ENCODE measurements at places on chromosomes 1 and 21.

GRCh38 chr1:3139871-3140361 lies 70.9 kb downstream of the PRDM16 start:
- no peak for DNase-seq

- no peak for DNase-seq
Observed at GRCh38 chr21:45833414-45833813, 148.2 kb upstream of the COL6A1 start.

DNA sequence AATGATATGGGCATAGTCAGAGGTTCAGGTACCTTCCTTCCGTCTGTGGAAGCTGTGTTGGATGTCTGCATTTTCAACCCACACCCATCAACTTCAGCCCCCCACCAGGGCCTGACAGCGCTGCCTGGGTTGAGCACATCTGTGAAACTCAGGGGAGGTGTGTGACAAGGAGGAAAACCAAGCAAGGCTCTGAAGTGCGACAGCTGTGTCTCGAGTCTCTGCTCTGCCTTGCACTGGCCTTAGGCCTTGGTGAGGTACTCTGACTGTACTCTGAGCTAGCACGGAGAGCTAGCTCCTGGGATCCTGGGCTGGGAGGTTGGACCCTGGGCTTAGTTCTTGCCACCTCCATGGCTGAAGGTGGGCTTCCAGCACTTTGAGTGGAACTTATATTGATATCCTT lies 9.1 kb downstream of the VANGL2 start:
- no peak for DNase-seq

- DNase-seq = no peak
Observed at GRCh38 chr1:203534526-203534925, 40.6 kb downstream of the OPTC start.

- DNase-seq = no peak
Observed at GRCh38 chr1:22139817-22140216, 3.1 kb downstream of the WNT4 start.

DNA sequence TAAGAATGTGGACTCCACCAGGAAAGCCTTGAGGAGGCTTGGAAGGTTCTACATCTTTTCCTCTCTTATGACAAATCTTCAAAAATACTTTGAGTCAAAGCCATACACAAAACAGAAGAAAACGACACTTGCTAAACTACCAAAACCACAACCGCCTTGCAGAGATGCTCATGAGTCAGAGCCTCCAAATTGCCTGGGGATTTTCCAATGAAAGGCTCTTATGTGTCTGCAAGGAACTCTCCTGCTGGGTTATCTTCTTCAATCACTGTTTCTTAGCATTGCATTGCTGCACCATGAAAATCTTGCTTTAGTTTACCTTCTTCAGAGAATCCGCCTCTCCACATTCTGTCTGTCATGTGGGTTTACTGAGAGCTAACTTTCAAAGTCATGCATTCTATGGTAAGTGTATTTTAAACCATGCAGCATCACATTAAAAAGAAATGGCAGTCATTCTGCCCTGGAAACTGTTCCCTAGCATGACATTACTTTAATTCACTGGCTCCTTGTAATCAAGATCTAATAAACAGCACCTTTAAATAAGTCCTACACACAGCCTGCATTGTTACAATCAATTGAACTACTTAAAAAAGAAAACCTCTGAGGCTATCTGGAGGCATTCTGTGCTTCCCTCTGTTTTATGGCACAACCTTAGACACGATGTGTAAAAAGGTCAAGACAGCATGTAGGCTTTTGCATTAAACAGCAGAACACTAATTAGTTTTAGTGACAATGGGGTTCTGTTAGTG lies 210.0 kb upstream of the FOXD3 start:
- DNase-seq = no peak

DNA sequence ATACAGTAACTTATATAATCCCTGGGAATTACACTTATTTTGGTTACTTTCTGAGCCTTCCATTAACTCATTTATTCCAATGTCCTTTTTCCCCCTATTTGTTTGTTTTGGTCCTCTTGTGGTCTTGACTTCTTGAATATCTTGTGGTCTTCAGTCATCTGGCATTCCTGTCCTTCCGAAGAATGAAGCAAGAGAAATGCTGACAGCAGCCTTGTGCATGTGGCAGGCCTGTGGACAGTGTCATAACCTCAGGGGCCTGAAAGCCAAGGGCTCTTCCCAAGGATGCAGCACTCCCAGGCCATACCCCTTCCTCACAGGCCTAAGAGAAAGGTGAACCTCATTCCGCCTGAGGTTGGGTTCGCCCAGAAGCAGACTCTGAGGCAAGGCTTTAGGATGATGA lies 470.2 kb downstream of the DISC1 start:
- DNase-seq = no peak

- no peak for DNase-seq
Observed at GRCh38 chr1:154316704-154317103, 4.2 kb upstream of the AQP10 start.
